ENCODE measurements at places on chromosomes 5 and 9.

DNA sequence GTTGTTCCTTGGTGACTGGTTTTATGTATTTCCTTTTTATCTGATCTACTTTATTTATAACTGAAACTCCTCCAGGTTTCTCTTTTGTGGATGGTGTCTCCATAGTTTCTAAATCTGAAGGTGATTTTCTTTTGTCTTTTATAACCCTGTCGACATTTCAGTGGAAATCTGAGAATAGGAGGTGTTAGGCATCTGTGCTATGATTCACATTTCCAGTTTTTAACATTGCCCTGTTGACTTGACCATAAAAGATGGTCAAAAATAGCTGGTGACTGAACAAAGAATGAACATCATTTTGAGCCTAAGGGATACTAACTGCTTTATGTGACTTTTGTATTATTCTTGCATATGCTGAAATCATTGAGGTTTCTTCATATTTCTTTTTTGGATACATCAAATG, 190.5 kb downstream of the PCSK1 start:
- DNase-seq = no peak

DNA sequence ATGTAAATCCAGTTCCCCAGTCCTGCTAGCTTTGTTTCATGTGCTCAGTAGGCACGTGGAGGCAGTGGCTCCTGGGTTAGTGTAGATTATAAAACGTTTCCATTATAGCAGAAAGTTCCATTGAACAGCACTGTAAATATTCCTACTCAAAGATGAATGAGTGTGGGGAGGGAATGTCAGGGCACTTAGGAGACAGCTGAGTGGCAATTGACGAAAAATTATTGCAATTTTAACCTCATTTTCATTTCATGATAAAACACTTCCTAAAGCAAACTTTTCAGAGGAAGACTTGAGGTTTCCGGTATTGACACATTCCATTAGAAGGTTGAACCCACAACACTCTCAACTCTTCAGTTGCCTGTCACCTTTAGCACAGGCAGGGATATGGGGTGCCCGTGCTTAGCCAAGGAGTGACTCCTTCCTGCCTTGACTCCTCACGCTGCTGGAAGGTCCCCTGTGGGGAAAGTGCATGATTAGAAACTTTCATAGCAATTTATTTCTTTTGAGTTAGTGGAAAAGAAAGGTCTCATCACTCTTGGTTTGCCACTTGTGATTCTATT, 41.2 kb downstream of the SLC46A2 start:
- DNase-seq = no peak

GRCh38 chr9:116059466-116059865, 94.1 kb upstream of the PAPPA start:
- no peak for DNase-seq

DNA sequence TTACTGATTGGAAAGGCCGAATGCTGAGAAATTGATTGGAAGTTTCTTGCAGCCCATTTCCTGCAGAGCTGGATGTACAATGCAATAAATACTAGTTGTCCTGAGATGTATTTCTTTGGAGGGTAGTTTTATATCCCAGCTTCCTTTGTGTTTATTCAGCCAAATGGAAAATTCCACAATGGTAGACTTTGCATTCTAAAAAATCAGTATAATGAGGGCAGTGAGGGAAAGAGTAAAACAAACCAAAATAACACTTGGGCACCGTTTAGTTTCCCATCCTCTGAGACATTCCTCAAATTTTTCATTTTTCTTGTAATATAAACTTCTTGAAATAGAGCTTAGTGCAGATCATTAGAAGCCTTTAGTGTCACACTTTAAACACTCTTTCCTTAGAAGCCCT, 379.4 kb downstream of the EBF1 start:
- DNase-seq = no peak

DNA sequence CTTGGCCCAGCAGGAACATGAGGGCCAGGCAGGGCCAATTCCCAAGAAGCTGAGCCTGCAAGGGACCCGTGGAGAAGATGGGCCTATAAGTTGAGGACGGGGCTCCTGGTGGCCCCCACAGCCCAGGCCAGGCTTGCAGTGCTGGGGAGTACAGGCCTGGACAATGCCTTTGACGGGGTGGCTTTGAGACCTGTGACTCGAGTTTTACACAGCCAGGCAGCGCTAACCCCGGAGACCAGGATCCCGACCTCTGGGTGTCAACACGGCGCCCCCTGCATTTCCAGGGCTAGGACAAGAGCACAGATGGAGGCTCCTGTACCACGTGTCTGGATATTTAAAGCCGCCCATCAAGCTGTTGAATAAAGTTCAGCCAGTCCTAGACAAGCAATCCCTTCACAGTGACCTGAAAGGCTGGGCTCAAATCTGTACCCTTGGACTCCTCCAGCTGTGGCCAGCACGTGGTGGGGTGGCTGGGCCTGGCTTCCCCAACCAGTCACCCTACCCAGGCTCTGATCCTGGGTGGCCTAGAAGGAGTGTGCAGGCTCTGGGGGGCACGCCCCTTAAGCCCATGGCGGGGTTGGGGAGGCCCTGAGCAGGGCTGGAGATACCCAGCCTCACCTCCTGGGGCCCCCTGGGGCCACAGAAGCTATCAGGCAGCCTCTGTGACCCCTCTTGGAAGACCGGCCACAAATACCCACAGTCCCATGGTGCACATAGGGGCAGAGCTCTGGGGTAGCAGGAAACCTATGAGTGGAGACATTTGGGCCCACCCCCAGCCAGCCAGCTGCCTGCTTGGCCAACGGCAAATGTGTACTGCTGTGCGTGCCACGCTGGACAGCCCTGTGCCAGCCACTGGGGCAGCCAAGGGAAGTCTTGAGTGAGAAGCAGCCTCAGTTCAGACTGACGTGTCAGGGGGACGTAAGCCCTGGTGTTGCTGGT, 88.7 kb downstream of the NTNG2 start:
- no peak for DNase-seq

DNA sequence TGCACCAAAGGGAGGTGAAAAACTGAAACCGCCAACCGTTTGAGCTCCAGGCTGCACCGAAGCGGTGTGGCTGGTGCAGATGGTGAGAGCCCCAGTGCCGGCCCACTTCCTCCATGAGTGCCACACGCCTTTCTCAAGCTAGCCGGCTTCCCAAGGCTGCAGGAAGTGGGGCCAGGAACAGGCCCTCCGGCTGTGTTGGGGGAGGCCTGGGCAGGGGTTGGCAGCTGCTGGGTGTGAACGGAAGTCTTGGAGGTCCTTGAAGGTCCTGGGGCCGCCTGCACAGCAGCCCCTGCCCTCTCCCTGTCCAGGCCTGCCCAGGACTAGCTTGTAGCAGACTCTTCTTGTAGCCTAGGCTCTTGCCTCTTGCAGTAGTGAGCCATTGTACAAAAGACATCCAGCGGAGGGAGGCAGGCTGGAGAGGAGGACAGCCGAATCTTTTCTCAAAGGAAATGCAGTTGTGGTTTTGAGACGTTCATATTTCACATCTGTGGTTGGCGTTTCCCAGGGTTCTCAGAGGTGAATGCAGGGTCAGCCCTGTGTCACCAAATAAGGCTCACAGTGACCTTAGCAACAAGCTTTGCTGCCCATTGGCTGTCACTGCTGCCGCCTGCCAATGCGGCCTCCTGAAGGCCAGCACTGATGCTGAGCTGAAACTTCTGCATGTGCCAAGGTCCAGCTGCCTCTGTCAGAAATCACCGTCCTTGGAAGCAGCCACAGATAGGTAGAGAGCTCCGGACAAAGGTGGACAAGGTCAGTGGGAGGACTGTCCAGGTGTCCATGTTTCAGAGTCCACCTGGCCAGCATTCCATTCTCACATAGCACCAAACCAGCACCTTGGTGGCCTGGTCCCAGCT, 23.9 kb downstream of the IRF1 start:
- DNase-seq = no peak

GRCh38 chr9:128122809-128123175, 4.7 kb downstream of the PTGES2 start:
- no peak for DNase-seq

DNA sequence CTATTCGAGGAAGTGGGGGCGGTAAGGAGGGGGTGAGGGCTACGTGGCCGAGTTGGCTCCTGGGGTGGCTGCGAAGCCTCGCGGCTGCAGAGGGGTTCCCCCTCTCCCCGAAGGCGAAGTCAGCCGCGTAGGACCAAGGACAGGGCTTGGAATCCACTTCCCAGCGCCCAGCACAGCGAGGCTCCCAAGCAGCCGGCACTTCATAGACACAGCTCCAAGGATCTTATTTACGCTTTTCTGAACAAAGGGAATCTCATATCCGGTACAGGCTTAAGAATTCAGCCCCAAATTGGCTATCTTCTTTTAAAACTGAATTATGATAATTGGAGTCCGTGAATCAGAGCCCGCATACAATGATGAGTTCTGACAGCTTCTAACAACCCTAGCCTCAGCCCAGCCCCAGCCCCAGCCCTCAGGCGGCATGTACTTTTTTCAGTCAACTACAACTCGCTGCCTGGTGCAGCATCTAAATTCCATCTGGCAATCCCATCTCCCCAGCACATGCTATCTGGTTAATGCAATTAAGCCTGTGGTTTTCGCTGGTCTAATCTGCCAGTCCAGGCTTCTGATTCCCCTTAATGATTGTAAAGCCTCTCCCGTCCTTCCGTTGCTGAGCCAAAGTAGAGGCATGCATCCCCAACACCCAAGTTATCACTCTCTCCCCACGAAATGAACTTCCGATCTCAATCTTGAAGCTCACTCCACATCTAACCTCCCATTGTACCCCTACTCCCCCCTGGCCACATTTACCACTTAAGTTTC, 1.0 kb downstream of the ELAVL2 start:
- no peak for DNase-seq

DNA sequence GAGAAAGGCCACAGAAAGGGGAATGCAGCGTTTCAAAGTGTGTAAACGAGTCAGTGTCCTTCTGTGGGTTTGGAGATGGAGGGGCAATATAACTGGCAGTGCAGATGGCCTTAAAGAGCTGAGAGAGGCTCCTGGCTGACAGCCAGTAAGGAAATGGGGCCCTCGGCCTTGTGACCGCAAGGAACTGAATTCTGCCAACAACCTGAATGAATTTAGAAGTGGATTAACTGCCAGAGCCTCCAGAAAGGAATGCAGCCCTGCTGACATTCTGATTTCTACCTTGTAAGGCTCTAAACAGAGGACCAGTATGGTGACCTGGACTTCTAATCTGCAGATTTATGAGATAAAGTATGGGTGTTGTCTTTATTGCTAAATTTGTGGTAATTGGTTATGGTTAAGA, 17.5 kb upstream of the NREP start:
- no peak for DNase-seq

DNA sequence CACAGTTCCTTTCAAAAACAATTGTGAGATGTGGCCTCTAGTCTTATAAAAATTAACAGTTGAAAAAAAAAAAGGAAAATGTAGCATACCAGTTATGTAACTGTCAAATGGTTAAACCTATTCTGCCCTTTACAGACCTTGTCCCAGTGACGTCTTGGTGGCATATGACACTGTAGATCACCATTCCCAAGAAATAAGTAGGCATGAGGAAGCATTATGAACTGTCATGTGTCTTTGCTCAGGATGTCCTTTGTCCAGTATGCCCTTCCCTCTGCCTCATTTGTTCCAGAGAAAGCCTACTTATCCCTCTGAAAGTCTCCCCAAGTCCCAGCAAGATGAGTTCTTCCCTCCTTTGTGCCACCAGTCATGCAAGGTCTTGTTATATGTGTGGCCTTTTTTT, 63.2 kb downstream of the PAM start:
- DNase-seq = no peak

DNA sequence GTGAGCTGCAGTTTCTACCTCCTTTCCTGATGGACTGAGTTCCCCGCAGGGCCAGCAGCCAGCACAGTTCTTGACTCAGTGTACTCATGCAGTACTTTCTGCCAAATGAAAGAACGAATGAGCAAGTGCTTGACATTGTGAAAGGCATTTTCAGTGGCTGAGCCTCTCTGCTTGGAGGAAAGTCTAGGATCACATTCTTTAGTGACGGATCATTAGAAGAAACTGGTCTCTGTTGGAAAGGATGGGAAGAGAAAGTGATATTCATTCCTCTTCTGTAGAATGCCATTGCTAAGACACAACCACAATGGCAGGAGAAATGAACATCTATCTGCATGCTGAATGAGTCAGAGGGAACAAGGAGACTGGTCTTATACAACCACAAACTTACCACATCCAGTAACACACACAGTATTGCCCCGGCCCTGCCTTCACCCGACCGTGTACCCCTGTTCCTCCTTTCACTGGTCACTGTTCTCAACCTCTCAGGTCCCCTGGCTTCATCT, 206.9 kb downstream of the CRB2 start:
- no peak for DNase-seq

DNA sequence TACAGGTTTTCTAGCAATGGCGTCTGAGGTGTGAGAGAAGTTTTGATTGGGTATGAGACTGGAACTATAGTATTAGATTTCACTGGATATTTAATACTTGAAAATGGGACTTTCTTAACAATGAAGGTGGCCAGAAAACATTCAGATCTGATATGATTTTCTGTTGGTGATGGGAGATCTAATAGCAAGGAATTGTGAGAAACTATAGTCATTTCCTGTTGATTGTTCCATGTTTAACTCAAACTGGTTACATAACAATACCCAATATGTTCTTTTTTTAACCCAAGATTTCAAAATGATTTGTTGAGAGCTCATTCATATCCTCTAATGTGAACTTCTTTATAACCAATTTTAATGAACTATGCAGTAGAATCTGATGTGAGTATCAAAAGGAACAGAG, 793.2 kb upstream of the RGMB start:
- no peak for DNase-seq

DNA sequence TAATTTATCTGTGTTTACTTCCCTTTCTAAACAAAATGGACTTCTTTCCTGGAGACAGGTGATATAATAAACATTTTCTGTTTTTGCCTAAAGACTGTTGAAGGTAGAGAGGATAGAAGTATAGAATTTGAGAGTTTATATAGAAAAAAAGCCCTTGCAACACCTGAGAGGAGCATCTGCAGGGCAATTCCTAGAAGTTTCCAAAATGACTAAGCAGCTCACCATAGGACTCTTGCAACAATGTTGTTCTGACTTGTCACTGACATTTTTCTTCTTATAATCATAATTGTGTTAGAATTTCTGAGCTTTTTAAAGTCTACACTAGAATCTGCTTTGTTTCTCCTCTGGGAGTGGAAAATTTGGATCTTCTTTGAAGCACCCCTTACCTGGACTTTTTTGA, 216.8 kb downstream of the TUSC1 start:
- DNase-seq = no peak

DNA sequence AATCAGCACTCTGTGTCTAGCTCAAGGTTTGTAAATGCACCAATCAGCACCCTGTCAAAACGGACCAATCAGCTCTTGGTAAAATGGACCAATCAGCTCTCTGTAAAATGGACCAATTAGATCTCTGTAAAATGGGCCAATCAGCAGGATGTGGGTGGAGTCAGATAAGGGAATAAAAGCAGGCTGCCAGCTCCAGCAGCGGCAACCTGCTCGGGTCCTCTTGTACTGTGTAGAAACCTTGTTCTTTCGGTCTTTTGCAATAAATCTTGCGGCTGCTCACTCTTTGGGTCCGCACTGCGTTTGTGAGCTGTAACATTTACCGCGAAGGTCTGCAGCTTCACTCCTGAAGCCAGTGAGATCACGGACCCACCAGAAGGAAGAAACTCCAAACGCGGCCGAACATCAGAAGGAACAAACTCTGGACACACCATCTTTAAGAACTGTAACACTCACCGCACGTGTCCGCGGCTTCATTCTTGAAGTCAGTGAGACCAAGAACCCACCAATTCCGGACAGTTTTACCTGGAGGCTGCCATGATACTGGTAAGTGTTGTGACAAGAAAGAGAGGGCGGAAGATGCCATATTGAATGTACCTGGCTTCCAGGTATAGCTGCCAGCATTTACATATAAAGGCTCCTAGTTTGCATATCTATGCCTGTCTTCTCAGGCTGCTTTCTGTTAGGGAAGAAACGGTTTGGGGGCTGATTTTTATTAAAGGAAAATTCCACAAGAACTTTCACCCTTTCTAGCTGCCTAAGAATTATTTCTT, 758.5 kb upstream of the CTNND2 start:
- no peak for DNase-seq

- no peak for DNase-seq
Observed at GRCh38 chr5:122400938-122401337, 88.9 kb downstream of the SNCAIP start.

All from activated CD8-positive, alpha-beta memory T cell treated with anti-CD3 and anti-CD28 coated beads for 4 hours (primary cell).